ENCODE measurements at places on chromosomes 2 and 18.

- DNase-seq, result no peak
These were observed 1.9 kb downstream of the ANKRD23 start for GRCh38 chr2:96841701-96842495.

DNA sequence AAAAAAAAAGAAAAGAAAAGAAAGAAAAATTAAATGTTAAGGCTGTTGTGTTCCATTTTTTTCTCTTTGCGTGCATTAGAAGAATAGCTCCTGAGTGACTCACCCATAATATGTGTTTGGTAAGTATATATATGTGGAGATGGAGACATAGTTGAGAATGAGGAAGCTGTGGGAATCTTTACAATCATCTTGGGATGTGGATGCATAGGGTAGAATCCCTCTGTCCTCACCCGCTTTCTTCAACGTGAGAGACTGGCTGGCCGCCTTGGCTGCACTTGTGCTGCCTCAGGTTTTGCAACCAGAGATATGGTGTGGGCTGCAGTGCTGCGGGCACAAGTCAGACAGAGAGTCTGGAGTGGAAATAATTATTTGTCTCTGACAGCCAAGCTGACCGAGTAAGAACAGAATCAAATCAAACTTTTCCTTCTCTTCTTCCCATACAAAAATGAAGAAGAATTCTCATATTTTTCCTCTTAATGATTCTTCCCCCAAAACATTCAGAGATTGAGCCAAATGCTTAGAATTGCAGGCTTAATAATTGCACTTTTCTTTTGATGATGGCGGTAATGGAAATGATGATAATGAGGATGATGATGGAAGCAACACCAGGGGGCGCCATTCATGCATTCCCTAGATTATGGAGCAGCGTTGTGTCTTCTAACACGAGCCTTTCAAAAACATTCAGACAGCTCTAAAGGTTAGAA lies 48.5 kb downstream of the SERPINB7 start:
- peak; percentile 36 for DNase-seq

DNA sequence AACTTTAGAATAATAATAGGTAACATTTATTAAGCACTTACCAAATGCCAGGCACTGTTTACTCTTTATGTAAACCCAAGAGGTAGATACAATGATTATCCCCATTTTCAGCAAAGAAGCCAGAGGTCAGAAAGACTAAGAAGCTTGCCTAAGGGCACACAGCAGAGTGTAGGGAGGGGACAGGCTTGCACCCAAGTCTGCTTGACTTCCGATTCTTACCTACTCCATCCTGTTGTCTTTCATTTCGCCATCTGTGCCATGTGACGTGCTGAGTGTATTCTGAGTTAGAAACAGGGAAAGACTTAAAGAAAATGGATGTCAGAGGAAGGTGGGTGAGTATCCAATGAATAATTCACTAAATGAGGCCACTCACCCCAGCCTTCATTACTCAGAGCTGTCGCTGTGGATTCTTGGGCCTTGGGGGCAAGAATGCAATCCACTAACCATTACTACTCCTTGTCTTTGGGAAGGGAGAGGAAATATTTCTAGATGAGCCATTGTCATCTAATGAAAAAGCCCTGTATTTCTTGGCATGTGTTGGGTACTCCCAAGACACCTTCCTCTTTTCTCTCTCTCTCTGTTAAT lies 76.4 kb upstream of the BCL11A start:
- no peak for DNase-seq

- no peak for DNase-seq
These were observed 58.6 kb upstream of the TFPI start for GRCh38 chr2:187612857-187613256.

DNA sequence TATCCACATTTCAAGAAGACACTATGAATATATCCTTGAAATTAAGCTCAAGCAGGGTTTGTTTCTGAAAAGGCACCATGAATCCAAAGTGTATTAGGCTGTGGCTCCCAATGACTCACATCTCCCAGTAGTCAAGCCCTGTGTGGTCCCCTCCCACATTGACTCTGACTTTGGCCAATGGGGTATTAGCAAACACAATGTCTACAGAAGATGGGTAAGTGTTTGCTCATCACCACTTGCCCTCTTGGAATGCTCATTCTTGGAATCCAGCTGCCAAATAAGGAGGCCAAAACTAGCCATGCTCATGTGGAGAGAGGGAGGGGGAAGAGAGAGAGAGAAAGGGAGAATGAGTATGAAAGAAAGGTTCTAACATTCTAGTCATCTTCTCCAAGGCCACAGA lies 490.0 kb downstream of the TXNL1 start:
- no peak for DNase-seq

GRCh38 chr2:96174251-96175144 lies 29.3 kb upstream of the DUSP2 start:
- peak; percentile 90 for DNase-seq

DNA sequence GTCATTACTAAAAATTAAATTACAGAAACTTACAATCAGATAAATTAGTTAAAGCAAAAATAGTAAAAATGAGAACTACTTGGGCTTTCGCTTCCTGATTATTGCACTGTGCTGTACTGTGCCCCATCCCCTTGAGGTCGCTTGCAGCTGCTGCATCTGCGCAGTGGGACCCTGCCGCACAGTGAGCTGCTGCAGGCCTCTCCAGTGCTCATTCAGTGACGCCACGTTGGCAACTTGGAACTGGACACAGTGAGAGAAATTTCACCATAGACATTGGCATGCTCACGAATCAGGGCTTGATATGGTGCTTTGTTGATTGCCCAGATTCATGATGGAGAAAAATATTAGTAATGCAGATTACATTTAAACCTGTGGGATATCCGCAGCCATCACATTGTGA lies 290.8 kb upstream of the MYT1L start:
- DNase-seq, result no peak

DNA sequence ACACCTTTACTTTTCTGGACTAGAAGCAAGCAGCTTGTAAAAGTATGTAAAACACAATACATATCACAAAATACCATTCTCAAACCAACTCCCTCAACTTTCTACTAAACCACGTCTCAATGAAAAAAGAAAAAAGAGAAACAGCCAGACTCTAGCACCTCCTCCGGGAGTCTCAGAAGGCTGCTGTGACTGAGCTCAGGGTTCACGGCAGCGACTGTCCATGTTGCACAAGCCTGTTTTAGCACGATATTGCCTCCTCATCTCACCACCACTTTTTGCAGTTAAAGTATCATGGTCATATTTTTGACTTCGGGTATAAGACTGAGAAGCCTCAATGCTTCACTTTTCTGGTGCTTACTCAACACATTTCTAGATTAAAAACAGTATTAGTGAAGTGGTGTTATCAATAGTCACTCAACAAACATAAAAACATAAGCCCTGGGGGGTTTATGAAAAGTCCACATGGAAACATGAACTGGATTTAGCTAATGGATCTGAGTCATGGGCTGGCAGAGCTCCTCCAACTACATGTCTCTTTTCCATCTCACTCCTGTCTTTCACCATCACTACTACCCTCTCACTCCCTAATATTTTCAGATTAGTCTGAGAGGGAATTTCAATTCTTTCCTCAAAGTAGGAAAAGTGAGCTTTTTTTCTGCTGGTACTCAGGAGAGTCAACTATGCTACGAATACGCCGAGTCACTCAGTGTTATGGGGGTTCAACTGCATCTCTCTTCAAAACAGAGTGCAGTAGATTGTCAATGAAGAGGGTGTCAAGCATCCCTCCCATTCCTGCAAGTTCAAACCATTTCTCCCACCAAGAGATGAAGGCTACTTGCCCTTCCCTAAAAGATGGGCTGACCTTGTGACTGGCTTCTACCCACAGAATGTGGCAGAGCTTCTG lies 113.7 kb downstream of the OSR1 start:
- DNase-seq, result no peak

DNA sequence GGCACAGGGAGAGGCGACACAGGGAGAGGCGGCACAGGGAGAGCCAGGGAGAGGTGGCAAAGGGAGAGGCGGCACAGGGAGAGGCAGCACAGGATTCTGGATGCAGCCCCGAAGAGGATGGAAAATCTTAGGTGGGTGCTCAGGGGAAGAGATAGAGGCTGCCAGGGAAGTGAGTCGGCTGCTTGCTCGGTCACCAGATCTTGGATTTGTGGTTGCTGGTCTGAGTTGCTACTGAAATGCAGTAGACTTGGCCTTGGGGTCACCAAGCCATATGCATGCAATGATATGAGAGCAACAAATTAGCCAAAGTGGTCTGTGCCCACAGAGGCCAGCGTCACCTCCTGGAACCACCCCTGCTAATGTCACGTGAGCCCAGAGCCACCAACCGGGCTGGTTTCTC lies 117.2 kb upstream of the SALL3 start:
- DNase-seq, result no peak

- DNase-seq, result no peak
These were observed 209.2 kb upstream of the LRATD1 start for GRCh38 chr2:14423145-14423906.

DNA sequence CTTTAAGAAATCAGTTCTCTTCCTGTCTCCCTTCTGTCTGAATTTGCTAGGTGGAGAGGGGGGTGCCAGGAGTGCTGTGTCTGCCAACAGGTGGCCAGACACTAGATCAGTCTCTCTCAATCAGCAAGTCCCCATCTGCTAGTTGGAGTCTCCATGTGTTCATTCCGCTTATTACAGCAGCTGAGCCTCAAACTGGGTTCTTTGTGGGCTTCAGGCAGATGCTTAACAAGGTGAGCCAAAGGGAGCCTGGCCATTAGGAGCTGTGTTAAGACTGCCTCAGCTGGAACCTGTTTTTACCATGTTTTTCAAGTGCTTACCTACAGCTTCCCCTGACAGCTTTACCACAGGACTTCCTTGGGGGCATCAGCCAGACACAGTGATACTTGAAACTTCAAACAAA lies 401.9 kb downstream of the LRP1B start:
- DNase-seq, result no peak

Measured in suppressor macrophage (primary cell).